ENCODE measurements at places on chromosomes 4 and X. TPM values are rescaled to one million over a fixed set of nuclear protein-coding genes. Genes with fewer than 3 reads are reported as not detected.
A peak's percentile ranks its signal among the peaks of the same experiment; 100 is the strongest.

FRG2 gene
- not detected for total RNA-seq

DNA sequence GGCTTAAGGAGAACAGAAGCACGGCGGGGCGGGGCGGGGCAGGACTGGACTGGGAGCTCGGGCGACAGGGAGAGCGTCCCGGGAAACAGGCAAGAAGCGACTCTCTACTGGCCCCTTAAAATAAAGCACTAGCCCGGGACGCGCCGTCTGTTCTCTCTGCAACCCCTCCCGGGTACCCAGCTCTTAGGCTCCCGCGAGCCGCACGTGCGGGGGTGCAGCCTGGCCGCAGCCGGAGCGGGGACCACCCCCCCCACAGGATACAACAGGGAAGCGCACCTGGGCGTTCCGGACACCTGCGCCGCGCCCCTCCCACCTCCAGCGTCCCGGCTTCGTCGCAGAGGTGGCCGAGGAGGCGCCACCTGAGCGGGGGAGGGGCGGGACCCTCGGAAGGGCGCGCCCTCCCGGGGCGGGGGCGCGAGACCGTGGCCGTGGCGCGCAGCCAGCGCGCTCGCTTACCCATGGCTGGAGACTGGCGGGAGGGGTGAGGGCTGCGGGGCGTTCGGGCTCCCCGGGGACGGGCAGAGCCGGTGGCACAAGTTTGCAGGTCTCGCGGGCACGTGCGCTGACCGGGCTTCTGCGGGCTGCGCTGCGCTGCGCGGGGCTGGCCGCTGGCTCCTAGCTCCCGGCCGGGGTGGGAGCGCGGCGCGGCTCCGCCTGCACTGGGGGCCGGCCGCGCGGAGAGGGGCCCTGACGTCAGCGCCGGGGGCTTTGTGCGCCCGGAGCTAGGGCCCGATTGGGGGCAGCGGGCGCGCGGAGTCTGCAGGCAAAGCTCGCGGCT is 91.5 kb downstream of the GEMIN8 start:
- H3K36me3 ChIP-seq, result no peaks in the 10 kb centered on the region
- no peak overlapping the region for H3K27ac ChIP-seq

GRCh38 chr4:100372432-100372831 is 145.4 kb downstream of the EMCN start:
- no peak overlapping the region for H3K4me3 ChIP-seq
- no peak for DNase-seq
- H3K27me3 ChIP-seq, result no peaks in the 10 kb centered on the region
- H3K27ac ChIP-seq, result no peak overlapping the region
- no peaks in the 10 kb centered on the region for H3K36me3 ChIP-seq

DNA sequence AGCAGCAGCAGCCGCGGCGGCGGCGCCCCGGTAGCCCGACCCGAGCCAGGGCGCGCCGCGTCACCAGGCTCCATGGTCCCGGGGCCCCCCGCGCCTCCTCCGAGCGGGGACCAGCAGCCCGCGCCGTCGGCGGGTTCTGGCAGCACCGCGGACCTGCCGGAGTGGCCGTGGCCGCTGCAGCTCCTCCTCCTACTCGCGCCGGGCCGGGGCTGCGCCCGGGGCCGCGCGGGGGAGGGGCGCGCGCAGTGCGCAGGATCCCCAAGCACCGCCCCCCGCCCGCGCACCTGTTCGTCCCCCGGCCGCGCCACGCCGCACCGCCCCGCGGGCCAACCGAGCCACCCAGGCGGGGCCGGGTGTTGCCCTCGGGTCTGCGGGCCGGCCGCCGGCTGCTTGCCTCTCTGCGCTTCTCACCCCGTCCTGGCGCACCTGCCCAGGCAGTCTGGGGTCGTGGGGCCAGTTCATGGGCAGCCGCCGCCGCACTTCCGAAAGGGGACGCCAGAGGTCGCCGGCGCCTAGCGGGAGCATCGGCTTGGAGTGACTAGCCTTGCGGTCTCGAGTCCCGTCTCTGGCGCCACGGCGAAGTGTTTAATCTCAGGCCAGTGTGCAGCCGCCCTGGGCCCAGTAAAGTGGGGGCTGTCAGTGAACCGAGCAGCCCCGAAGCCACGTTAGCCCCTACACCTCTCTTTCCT is at the start of gene SLC9A7:
Gene SLC9A7, minus strand, starts transcription at position 163 of the 689 bp plus-strand sequence. Its CDS starts 89 bp downstream, at position 74.
- no peaks in the 10 kb centered on the region for H3K27me3 ChIP-seq
- DNase-seq, result peak; percentile 57
- no peaks in the 10 kb centered on the region for H3K36me3 ChIP-seq

- H3K4me3 ChIP-seq, result no peak overlapping the region
- H3K27ac ChIP-seq, result no peak overlapping the region
- no peaks in the 10 kb centered on the region for H3K36me3 ChIP-seq
- no peak for DNase-seq
Measured at GRCh38 chr4:46146993-46147392, 23.1 kb upstream of the GABRG1 start.

Data from SJSA1 (cell line).